Cortex of kidney (tissue), 1 donor: ENCODE measurements at places on chromosomes 4 and X.

DNA sequence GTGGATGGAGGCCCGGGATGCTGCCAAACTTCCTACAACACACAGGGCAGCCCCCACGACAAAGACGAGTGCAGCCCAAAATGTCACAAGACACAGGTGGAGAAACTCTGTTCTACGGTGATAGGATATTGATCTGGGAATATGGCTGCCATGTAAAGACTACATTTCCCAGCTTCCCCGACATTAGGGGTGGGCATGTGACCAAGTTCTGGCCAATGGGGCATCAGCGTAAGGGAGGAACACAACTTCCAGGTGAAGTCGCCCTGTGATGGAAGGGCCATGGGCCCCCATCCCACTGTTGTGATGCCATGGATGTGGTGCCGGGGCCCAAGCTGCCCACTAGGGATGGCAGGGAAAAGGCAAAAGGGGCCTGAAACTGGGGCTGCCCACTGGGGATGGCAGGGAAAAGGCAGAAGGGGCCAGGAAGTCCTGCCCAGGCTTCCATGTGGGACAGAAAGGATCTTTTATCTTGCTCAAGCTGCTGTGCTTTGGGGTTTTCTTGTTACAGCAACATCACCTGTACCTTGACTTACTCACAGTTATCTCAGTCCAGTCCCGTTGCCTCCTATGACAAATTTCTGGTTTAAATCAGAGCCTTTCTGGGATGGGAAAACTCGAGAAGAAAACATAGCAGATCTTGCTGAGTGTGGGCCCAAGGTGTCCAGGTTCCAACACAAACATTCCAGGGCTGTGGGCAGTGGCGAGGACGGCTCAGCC is 9.7 kb upstream of the ADRA2C start:
- no peak for DNase-seq

DNA sequence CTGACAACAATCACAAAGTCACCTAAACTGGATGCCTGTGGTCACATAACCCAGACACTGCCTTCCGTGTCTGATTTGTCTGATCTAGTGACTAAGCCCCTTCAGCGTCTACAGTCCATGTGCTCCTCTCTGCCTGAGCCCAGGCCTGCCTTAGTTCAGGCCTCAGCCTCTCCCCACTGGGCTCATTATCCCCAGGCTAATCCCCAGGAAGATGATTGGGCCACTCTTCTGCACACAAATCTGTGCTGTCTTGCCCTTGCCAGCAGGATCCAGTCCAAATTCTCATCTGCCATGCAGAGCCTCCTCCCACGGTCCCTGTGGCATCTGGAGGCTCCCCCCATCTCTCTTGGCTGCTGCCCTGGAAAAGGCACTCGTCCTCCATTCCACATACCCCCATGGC is 96.5 kb downstream of the SLC2A9 start:
- no peak for DNase-seq

DNA sequence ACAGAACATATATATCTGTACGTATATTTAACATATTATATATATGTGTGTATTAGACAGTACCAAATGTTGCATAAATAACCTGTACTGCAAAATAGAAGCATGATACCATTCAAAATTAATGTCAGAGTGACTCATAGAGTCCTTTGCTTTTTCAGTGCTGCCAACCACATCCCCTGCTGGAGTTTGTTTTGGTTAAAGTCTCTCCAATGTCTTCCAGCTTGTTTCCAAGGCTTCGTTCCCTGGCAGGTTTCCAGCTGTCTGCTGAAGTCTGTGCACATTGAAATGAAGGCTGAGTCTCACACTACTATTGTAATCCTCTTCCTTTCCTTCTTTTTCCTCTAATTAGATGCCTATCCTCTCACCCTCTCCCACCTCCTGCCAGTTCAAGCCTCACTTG is 14.9 kb downstream of the NRK start:
- no peak for DNase-seq

GRCh38 chrX:6279277-6279909 is 50.7 kb upstream of the NLGN4X start:
- no peak for DNase-seq

DNA sequence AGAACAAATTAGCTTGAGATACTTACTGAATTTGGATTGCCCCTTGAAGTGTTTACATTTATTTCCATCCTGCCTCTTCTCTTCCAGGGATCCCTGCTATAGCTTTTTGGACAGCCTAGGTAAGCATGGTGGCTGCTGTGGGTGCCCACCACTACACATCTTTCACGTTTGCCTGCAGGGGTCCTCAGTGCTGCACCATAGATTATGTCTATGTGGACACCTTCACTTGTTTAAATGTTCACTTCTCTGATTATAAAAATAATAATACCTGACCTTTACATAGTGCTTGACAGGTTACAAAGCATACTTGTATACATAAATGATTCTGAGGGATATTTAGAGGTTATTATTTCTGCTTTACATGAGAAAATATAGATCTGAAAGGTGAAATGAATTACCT is 67.9 kb upstream of the SLC4A4 start:
- no peak for DNase-seq

DNA sequence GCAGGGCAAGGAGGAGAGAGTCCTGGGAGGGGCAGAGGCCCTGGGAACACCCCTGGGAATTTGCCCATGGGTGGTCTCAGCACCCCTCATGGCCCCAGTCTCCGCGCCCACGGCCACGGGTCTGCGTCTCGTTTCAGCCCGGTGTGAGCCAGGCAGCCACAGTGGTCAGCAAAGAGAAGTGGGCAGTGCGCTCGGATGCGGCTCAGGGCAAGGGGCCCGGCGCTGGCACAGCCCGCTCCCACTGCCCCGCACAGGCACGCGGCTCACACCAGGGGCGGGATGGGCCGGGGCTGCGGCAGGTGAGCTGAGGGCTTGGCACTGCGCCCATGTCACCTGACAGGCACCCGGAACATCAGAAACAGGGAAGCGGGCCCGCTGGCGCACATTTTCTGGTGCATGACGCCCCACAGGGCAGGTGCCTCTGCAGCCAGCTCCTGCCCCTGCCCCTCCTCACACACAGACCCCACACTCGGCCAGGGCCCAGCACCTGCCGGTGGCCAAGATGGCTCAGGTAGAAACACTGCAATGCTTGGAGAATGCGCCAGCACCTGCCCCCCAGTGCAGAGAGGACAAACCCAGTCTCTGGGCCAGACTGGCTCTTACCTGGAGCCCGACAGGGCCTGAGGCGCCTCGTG is 41.9 kb upstream of the MXD4 start:
- DNase-seq = no peak

DNA sequence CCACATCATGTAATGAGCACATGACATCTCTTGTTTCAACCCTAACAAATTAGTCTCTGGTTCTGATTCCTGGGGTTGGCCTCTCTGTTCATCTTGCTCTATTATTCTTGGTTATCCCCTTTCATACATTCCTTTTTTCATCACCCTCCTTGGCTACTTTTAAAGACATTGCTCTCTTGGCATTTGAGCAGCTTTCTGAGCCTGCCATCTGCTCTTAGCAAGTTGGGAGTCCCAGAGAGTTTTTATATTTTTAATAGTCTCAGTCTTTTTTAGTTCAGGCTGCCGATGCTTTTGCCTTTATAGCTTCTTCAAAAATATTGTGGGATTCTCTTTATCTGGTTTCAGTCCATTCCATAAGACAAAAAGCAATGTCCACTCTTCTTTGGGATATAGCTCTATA is 1270.9 kb downstream of the ADGRL3 start:
- no peak for DNase-seq
